ENCODE measurements at places on chromosomes 7 and 10. TPM values are rescaled to one million over a fixed set of nuclear protein-coding genes. Genes with fewer than 3 reads are reported as not detected.

Gene CCL26
- 1.4 TPM for total RNA-seq

Gene IGF2BP3
- 40.6 TPM for total RNA-seq

Gene ELN
- 385 TPM for total RNA-seq

Gene RBP4
- 0.23 TPM for total RNA-seq

Gene CRYGN
- total RNA-seq = not detected

Gene SHH
- not detected for total RNA-seq

Gene AFAP1L2
- 0.47 TPM for total RNA-seq

Gene ABCB4
- total RNA-seq = 0.12 TPM

Gene DENND2A
- 0.75 TPM for total RNA-seq

Gene MMRN2
- 17.8 TPM for total RNA-seq

Gene PDCD4
- 43.7 TPM for total RNA-seq

Gene PRPS1L1
- not detected for total RNA-seq

Gene PNLIP
- not detected for total RNA-seq

Gene SCART1
- 2.7 TPM for total RNA-seq

Gene INPP5A
- 26.3 TPM for total RNA-seq

Gene KLF14
- total RNA-seq = not detected

Gene MTURN
- 29.6 TPM for total RNA-seq

Gene TRIM50
- total RNA-seq = not detected

Gene CYP2E1
- total RNA-seq = 0.59 TPM

Gene PIP4K2A
- 56.9 TPM for total RNA-seq

Gene AP3M1
- 20.8 TPM for total RNA-seq
